ENCODE measurements at places on chromosomes 5 and 9.

DNA sequence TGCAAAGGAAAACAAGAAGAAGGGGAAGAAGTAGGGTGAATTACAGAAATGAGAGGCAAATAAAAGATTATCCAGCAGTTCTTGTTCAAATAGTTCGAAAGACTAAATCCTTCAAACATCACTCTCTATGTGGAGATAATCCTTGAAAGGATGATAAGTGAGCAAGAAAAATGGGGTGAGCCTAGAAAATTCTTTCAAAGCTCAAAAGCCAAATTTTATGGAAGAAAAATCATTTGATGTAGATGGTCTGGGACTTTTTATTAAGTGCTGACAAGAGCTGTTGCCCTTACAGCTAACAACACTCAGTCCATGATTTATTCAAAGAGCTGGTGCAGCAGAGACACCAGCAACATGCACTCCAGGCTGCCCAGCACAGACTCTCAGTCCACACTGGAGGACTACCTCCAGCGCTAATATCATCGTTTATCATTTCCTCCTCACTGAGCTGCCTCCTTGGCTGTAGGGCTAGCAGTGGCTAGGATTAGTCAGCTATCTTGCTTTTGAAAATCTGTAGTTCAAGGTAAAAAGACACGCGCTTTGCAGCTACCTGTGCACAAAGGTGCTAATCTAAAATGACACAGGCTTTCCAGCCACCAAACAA, 264.8 kb upstream of the KIF2A start:
- DNase-seq, result no peak

DNA sequence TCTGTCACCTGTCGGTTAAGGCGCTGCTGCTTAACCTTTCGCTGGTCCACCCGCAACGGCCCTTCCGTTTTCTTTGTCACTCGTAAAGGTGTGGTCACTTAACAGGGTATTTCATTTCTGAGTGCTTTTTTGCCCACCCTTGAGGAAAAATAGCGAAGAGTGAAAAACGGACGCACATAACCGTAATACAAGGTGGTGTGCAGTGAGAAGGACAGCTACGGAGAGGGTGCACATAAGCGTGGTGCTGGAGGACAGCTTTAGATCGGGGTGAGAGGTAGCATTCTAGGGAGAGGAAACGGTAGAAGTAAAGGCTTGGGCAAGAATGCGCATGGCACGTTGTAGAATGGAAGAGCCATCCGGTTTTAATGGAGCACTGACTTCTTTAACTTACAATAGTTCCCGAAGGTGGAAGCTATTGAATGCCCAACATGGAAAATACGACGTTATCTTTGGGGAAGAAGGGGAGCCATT, 761 bp downstream of the CCT5 start:
- DNase-seq, result no peak

DNA sequence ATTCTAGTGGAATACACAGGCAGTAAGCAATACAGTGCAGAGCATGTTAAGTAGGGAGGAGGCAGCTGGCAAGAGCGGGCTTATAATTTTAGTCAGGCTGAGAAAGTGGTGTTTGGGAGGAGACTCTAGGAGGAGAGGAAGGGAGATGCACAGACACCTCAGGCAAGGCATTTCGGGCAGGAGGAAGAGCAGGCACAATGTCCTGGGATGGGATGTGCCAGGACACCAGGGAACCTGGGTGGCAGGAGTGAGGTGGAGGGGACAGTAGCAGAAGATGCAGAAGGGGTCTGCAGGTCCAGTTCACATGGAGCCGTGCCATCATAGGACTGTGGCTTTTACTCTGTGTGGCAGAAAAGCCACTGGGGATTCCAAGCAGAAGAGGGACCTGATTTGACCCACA, 143.7 kb upstream of the FSTL4 start:
- DNase-seq, result no peak

- DNase-seq, result no peak
Observed at GRCh38 chr5:153988510-153988909, 50.2 kb downstream of the FAM114A2 start.

DNA sequence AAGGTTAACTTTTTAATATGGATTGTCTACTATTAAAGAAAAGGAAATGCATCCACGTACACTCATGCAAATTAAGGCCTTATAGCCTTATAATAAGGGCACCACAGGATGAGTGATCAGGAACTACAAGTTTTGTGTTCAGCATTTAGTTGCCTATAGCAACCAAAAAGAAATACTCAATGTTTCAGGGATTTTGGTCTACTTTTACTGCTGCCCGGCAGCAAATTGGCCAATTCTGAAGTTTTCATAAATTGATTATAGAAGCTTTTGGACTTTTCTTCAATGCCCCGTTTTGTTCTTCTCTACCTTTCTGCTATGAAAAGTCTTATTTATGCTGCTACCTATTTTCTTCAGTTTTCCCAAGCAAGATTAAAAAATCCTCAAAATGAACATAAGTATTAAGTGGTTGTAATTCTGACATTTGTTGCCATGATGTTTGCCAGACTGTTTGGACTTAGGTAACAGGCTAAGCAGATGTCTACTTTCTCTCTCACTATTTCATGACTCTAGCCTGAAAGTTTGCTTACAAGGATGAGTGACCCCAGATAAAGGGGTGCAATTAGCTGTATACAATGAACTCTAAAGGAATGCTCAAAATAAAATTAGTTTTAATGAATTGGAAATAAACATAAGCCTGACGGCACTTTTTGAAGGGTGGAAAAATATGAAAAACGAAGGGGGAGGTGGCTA, 391.5 kb upstream of the DAB2 start:
- no peak for DNase-seq

- no peak for DNase-seq
Observed at GRCh38 chr5:170437621-170438375, 48.6 kb upstream of the KCNMB1 start.

GRCh38 chr9:95385521-95385920, 68.0 kb upstream of the FANCC start:
- no peak for DNase-seq

Data from astrocyte (in vitro differentiated cells and primary cell).